Activated naive CD4-positive, alpha-beta T cell (primary cell): ENCODE measurements at places on chromosomes 7 and 10.

DNA sequence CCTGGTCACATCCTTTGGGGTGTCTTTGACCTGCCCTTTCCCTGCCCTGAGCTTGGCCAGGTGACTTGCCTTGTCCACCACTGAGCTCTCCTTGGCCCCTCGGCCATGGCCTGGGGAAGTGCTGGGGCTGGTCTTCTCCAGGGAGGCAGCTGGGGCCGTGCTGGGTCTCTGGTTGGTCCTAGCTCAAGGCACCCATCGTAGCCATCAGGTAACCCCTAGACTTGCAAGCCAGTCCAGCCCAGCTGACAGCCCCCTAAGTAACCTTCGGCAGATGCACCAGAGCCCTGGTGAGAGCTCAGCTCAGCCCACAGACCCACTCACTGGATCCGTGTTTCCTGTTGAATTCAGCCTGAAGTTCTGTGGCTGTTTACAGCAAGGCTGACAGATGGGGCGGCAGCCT lies 176.2 kb upstream of the SHH start:
- DNase-seq, result no peak

GRCh38 chr7:36037121-36037662 lies 115.9 kb upstream of the EEPD1 start:
- DNase-seq, result no peak

DNA sequence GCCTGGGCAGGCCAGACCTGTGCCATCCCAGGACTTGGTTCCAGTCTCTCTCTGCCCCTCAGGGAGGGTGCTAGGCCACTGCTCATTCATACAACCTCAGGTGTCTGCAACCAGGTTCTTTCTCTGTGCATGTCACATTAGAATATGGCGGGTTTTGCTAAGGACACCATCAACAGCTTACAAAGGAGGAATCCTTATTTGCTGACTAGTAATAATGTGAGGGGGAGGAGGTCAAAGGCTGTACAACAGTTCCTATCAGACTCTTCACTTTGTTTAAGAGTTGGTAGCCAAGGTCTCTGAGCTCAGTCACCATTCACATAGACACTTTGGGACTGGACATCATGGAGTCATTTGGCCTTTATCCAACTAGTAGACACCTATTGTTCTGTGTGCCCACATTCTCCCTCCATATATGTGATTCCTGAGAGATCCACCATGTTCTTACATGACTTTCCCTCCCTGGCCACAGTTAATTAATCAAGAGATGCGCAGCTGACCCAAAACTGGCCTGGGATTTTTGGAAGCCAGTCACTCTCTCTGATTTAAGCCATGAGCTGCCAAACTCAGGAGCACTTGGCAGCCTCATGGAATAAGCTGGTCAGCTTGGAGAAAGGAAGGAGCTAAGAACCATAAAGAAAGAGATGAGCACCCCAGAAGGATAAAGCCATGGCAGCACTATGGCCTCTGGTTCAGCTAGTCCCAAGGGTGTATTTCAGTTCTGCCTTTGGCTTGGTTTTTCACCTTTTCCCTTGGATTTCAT lies 51.2 kb downstream of the DPCD start:
- DNase-seq, result no peak

- no peak for DNase-seq
Measured at GRCh38 chr10:44297963-44298362, 86.9 kb downstream of the CXCL12 start.

- no peak for DNase-seq
Measured at GRCh38 chr7:115548756-115549155, 481.8 kb downstream of the TFEC start.
